ENCODE measurements at places on chromosomes 4 and X. TPM values are rescaled to one million over a fixed set of nuclear protein-coding genes. Genes with fewer than 3 reads are reported as not detected.

GRCh38 chrX:101028562-101028961 is 23.3 kb downstream of the TRMT2B start:
- H3K4me3 ChIP-seq = no peak overlapping the region
- no peaks in the 10 kb centered on the region for H3K27me3 ChIP-seq
- no peak for DNase-seq
- H3K36me3 ChIP-seq = peaks cover 34% of the 10 kb centered on the region
- peaks cover 10% of the 10 kb centered on the region for H3K4me1 ChIP-seq

DNA sequence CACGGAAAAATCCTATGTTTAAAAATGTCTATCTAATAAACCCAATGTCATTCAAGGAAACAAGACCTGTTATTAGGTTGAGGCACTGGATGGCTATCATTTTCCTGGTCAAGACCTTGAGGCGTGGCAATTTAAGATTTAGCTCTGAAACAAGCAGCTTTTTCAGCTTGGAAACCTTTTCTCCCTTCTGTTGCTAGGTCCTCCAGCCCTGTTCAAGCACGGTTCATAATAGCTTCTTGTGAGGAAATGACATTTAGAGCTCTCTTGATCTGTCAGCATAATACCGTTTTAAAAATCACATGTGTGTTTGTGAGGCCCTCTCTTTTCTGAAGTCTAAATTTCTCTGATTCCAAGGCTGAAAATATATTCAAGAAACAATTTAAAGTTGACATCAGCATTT is 133.6 kb upstream of the GRPR start:
- peaks cover 2% of the 10 kb centered on the region for H3K36me3 ChIP-seq
- no peak overlapping the region for H3K27ac ChIP-seq
- no peak for DNase-seq
- H3K4me3 ChIP-seq = no peak overlapping the region

- no peak for DNase-seq
- no peaks in the 10 kb centered on the region for H3K27me3 ChIP-seq
- H3K4me3 ChIP-seq = no peak overlapping the region
- H3K27ac ChIP-seq = no peak overlapping the region
- H3K36me3 ChIP-seq = no peaks in the 10 kb centered on the region
Observed at GRCh38 chr4:81836716-81837115, 365.0 kb upstream of the RASGEF1B start.

- H3K4me1 ChIP-seq = no peaks in the 10 kb centered on the region
Observed at GRCh38 chr4:55801498-55801897, 18.1 kb upstream of the EXOC1L start.

GRCh38 chr4:53590187-53590586 is 1.1 kb downstream of the LNX1 start:
- H3K27ac ChIP-seq = no peak overlapping the region
- H3K4me1 ChIP-seq = peaks cover 3% of the 10 kb centered on the region
- H3K4me3 ChIP-seq = no peak overlapping the region

SPARCL1 gene
- total RNA-seq = not detected
